ENCODE measurements at places on chromosomes 4 and X. TPM values are rescaled to one million over a fixed set of nuclear protein-coding genes. Genes with fewer than 3 reads are reported as not detected.

- H3K27ac ChIP-seq: no peak overlapping the region
- no peak overlapping the region for H3K4me3 ChIP-seq
- H3K4me1 ChIP-seq: no peaks in the 10 kb centered on the region
- H3K27me3 ChIP-seq: no peaks in the 10 kb centered on the region
- no peaks in the 10 kb centered on the region for H3K36me3 ChIP-seq
These were observed 149.8 kb upstream of the NOCT start for GRCh38 chr4:138865765-138866164.

The PRR27 gene
- not detected for polyA plus RNA-seq

GRCh38 chr4:169167957-169168858 lies 102.5 kb downstream of the SH3RF1 start:
- no peak for DNase-seq
- H3K4me3 ChIP-seq: no peak overlapping the region
- no peak overlapping the region for H3K27ac ChIP-seq
- H3K36me3 ChIP-seq: no peaks in the 10 kb centered on the region
- H3K27me3 ChIP-seq: no peaks in the 10 kb centered on the region
- no peaks in the 10 kb centered on the region for H3K4me1 ChIP-seq

The NMU gene
- not detected for polyA plus RNA-seq

GRCh38 chr4:108001540-108002135 lies 11.9 kb downstream of the HADH start:
- DNase-seq: no peak
- no peaks in the 10 kb centered on the region for H3K27me3 ChIP-seq
- no peaks in the 10 kb centered on the region for H3K36me3 ChIP-seq
- H3K27ac ChIP-seq: no peak overlapping the region
- no peaks in the 10 kb centered on the region for H3K4me1 ChIP-seq
- no peak overlapping the region for H3K4me3 ChIP-seq

GRCh38 chrX:78092296-78092695 lies 11.8 kb upstream of the PGK1 start:
- no peaks in the 10 kb centered on the region for H3K27me3 ChIP-seq
- peak; percentile 12 for DNase-seq
- no peak overlapping the region for H3K27ac ChIP-seq

DNA sequence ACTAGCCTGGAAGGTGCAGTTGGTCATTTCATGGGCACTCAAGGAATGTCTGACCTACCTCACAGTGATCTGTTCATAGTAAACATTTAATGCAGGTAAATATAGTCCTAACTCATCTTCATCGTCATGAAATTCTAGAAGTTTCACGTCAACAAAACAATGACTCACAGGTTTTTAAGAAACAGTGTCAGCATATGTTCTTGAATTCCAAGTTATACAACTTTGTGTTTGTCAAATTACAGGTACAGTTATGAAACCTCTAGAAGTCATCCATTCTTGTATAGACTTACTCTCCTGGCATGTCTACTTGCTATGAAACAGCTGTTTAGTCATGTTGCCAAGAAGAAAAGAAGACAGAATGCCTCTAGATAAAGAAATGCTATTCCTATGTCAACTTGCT lies 46.6 kb downstream of the AFM start:
- H3K4me1 ChIP-seq: no peaks in the 10 kb centered on the region
- no peaks in the 10 kb centered on the region for H3K36me3 ChIP-seq
- no peak overlapping the region for H3K27ac ChIP-seq
- no peaks in the 10 kb centered on the region for H3K27me3 ChIP-seq

The SERTM2 gene
- polyA plus RNA-seq: not detected

DNA sequence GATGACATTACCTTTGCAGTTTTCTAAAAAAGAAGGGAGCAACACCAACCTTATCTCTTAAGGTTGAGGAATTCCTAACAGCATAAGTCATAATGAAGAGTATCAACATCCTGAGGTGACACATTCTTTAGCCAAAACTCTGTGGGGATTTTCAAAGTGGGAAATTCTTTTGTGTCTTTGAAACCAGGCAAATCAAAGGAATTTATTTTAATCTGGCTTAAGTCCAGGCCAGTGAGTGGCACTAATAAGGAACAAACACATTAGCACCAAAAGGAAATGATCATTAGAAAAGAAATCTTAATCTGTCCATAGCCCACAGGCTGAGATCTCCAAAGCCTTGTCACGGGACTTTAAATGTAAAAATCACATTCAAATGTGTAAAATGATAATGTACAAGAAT lies 110.1 kb downstream of the LARP7 start:
- no peaks in the 10 kb centered on the region for H3K27me3 ChIP-seq
- H3K27ac ChIP-seq: no peak overlapping the region
- DNase-seq: no peak
- H3K4me1 ChIP-seq: no peaks in the 10 kb centered on the region

- no peaks in the 10 kb centered on the region for H3K27me3 ChIP-seq
- H3K4me1 ChIP-seq: no peaks in the 10 kb centered on the region
- H3K27ac ChIP-seq: no peak overlapping the region
- peaks cover 14% of the 10 kb centered on the region for H3K36me3 ChIP-seq
- DNase-seq: no peak
- H3K4me3 ChIP-seq: no peak overlapping the region
These were observed 150.8 kb downstream of the STIM2 start for GRCh38 chr4:27011401-27011800.

DNA sequence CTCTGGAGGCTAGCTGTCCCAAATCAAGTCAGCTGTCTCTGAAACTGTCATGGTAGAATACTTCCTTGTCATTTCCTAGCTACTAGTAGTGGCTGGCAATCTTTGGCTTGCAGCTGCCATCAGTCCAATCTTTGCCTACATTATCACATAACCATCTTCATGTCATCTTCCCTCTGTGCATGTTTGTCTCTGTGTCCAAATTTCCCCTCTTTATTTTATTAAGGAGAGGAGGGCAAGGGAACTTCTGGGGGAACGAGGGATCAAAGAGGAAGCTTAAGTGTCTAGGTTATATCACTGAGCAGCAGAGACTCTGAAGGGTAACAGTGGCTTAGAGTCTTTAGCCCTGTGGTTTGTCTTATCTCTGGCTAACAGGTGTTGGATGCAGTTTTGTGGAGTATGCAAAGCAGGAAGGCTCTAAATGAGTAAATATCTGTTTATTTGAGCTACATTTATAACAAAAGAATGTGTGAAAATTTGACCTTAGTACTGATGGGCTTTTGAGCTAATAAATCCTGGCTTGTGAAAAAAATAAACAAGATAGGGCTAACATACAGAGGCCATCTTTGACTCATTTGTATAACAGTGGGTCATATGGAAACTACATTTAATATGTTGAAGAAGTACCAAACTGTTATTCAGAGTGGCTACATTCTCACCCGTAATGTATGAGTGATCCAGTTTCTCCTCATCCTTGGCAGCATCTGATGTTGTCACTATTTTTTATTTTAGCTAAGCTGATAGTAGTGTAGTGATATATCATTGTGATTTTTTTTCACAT lies 49.4 kb upstream of the ENOX2 start:
- H3K4me1 ChIP-seq: no peaks in the 10 kb centered on the region
- H3K36me3 ChIP-seq: no peaks in the 10 kb centered on the region
- H3K27ac ChIP-seq: no peak overlapping the region

GRCh38 chr4:176718881-176719280 lies 73.8 kb downstream of the VEGFC start:
- H3K27me3 ChIP-seq: no peaks in the 10 kb centered on the region
- no peaks in the 10 kb centered on the region for H3K4me1 ChIP-seq
- no peak overlapping the region for H3K27ac ChIP-seq
- H3K36me3 ChIP-seq: no peaks in the 10 kb centered on the region
- no peak overlapping the region for H3K4me3 ChIP-seq

The ATP8A1 gene
- 3.2 TPM for polyA plus RNA-seq

- peaks cover 81% of the 10 kb centered on the region for H3K4me1 ChIP-seq
- H3K36me3 ChIP-seq: peaks cover 29% of the 10 kb centered on the region
- DNase-seq: peak; percentile 85
- no peaks in the 10 kb centered on the region for H3K27me3 ChIP-seq
- H3K27ac ChIP-seq: peak overlapping the region; percentile 68
These were observed 5.0 kb downstream of the TACC3 start for GRCh38 chr4:1726146-1726934.

GRCh38 chr4:74133786-74134499 lies 24.0 kb upstream of the MTHFD2L start:
- no peaks in the 10 kb centered on the region for H3K4me1 ChIP-seq
- H3K36me3 ChIP-seq: no peaks in the 10 kb centered on the region
- DNase-seq: peak; percentile 77

- DNase-seq: no peak
- no peak overlapping the region for H3K4me3 ChIP-seq
- H3K36me3 ChIP-seq: no peaks in the 10 kb centered on the region
- H3K27me3 ChIP-seq: no peaks in the 10 kb centered on the region
- H3K27ac ChIP-seq: no peak overlapping the region
- H3K4me1 ChIP-seq: no peaks in the 10 kb centered on the region
These were observed 23.8 kb downstream of the TRPC5 start for GRCh38 chrX:112058766-112059165.

DNA sequence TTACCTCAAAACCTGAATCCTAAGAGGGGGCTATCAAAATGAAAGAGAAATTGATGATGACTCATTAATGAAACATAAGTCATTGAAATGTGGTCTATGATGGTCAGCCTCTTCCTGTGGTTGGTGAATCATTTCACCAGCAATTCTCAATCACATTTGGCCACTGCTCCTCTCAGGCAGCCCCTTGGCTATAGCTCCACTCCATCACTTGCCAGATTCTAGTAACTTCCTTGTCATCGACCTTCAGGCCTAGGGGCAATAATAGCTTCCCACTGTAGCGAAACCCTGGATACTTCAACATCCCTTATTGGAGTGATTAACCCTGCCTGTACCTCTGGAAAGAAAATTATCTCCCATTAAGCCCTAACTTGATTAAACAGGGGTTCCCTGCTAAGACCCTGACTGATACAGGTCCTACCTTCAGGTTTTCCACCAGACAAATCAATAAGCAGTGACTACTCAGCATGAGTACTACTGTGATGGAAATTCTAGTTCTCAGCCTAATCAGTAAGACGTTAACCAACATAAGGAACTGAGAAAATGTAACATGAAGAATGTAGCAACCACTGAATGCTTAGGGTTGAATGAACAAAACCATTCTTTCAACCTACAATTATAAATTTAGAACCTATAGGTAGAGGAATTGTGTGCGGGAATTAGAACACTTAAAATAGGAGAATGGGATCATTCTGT lies 30.4 kb downstream of the ADH7 start:
- H3K4me1 ChIP-seq: no peaks in the 10 kb centered on the region
- no peak overlapping the region for H3K4me3 ChIP-seq
- no peaks in the 10 kb centered on the region for H3K36me3 ChIP-seq
- DNase-seq: no peak

- H3K27me3 ChIP-seq: no peaks in the 10 kb centered on the region
- H3K4me3 ChIP-seq: no peak overlapping the region
- no peaks in the 10 kb centered on the region for H3K36me3 ChIP-seq
- no peaks in the 10 kb centered on the region for H3K4me1 ChIP-seq
- no peak overlapping the region for H3K27ac ChIP-seq
These were observed 36.7 kb upstream of the PAGE4 start for GRCh38 chrX:49792376-49792775.

- H3K36me3 ChIP-seq: no peaks in the 10 kb centered on the region
- H3K27ac ChIP-seq: no peak overlapping the region
- no peaks in the 10 kb centered on the region for H3K4me1 ChIP-seq
- peaks cover 3% of the 10 kb centered on the region for H3K27me3 ChIP-seq
These were observed 12.7 kb upstream of the PAQR3 start for GRCh38 chr4:78951862-78952472.

The BEX3 gene
- 2.7 TPM for polyA plus RNA-seq

GRCh38 chr4:76850010-76850441 lies 47.9 kb downstream of the SOWAHB start:
- H3K4me3 ChIP-seq: no peak overlapping the region
- H3K36me3 ChIP-seq: no peaks in the 10 kb centered on the region
- no peaks in the 10 kb centered on the region for H3K4me1 ChIP-seq
- no peaks in the 10 kb centered on the region for H3K27me3 ChIP-seq
- no peak for DNase-seq

DNA sequence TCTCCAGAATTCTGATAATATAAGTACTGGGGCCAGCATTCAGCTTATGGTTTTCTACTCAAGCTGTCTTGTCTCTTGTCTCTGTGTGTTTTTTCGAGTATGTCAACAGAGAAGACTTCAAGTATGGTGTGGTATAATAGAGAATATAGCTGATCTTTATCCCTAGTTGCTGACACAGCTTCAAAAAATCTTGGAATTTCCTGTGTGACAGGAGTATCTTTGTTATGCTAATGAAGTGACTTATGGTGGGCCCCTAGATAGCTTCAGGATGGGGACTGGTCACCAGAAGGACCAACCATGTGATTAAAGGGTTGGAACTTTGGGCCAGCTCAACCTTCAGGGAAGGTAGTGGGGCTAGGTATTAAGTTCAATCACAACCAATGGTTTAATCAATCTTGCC lies 2.9 kb downstream of the GPRASP3 start:
- H3K4me1 ChIP-seq: peaks cover 9% of the 10 kb centered on the region
- H3K4me3 ChIP-seq: no peak overlapping the region
- H3K27ac ChIP-seq: no peak overlapping the region
- DNase-seq: no peak

DNA sequence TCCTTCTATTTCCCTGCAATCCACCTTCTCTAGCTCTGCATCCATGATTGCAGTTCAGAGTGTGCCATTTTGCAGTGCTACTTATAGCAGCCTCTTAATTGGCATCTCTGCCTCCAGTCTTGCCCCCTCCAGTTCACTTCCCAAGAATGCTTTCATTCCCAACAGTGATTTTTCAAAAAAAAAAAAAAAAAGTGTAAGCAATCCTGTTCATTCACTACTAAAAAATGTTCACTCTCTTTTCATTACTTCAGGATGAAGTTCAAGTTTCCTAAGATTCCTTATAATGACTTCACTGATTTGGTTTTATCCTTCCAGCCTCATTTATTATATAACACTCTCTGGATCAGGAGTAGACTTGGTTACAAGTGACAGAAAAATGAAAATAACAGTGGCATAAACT lies 124.7 kb upstream of the LNX1 start:
- no peaks in the 10 kb centered on the region for H3K27me3 ChIP-seq
- peaks cover 5% of the 10 kb centered on the region for H3K4me1 ChIP-seq
- no peaks in the 10 kb centered on the region for H3K36me3 ChIP-seq
- H3K27ac ChIP-seq: no peak overlapping the region

DNA sequence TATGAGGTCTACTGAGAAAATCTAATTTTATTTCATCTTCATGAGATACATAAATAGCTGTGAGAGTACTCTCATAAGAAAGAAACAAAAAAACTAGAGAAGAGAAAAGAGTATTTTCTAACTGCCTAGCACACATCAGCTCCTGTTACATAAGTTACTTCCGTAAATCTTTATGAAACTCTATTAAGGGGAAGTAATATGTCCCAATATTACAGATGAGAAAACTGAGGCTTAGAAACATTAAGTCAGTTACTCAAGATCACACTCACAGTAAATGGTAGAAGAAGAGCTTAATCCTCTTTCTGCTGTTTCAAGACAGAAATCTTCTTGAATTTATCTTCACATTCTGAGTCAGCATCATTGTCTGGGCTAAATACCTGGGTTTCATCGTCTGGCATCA lies 164.1 kb downstream of the DTHD1 start:
- no peaks in the 10 kb centered on the region for H3K36me3 ChIP-seq
- no peak overlapping the region for H3K4me3 ChIP-seq
- peak; percentile 36 for DNase-seq
- no peak overlapping the region for H3K27ac ChIP-seq
- no peaks in the 10 kb centered on the region for H3K27me3 ChIP-seq
- H3K4me1 ChIP-seq: no peaks in the 10 kb centered on the region

- H3K27ac ChIP-seq: peak overlapping the region; percentile 80
- no peaks in the 10 kb centered on the region for H3K36me3 ChIP-seq
- no peak for DNase-seq
- no peaks in the 10 kb centered on the region for H3K27me3 ChIP-seq
These were observed 64.7 kb upstream of the ACSL1 start for GRCh38 chr4:184890499-184890898.

- H3K27ac ChIP-seq: no peak overlapping the region
- H3K36me3 ChIP-seq: peaks cover 14% of the 10 kb centered on the region
- H3K4me1 ChIP-seq: no peaks in the 10 kb centered on the region
- no peaks in the 10 kb centered on the region for H3K27me3 ChIP-seq
- DNase-seq: no peak
These were observed 55.6 kb downstream of the STIM2 start for GRCh38 chr4:26916195-26916594.

The UGT2B15 gene
- not detected for polyA plus RNA-seq

All from CD14-positive monocyte (primary cell).